ENCODE measurements at places on chromosomes 2 and 18.

GRCh38 chr2:67499989-67500388, 102.9 kb downstream of the ETAA1 start:
- no peaks in the 10 kb centered on the region for H3K36me3 ChIP-seq
- no peaks in the 10 kb centered on the region for H3K4me1 ChIP-seq
- DNase-seq: no peak
- no peaks in the 10 kb centered on the region for H3K27me3 ChIP-seq

GRCh38 chr2:180003559-180003958, 3.5 kb downstream of the CWC22 start:
- no peak overlapping the region for H3K4me3 ChIP-seq
- no peaks in the 10 kb centered on the region for H3K27me3 ChIP-seq
- DNase-seq: no peak
- no peaks in the 10 kb centered on the region for H3K36me3 ChIP-seq
- peaks cover 3% of the 10 kb centered on the region for H3K4me1 ChIP-seq
- no peak overlapping the region for H3K27ac ChIP-seq

- H3K27ac ChIP-seq: no peak overlapping the region
- DNase-seq: no peak
- no peaks in the 10 kb centered on the region for H3K27me3 ChIP-seq
- H3K4me3 ChIP-seq: no peak overlapping the region
These were observed 204.6 kb downstream of the SP3 start for GRCh38 chr2:173760553-173760952.

DNA sequence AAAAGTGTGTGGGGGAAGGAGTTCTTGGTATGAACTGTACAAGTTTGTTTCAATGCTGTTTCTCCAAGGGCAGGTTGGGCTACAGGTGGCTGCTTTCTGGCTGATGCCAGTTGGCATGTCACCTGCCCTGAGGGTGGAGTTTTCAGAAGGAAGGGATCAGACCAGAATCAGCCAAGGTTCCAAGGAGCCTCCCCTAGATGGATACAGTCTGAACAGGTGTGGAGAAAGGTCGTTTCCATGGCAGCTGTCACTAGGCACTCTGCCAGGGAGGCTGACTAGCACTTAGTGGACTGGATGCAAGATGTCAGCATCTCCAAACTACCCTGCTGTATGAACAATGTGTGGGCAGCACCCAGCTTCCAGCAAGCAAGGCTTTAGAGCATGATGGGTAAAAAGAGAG, 444.4 kb upstream of the HNRNPA3 start:
- no peaks in the 10 kb centered on the region for H3K4me1 ChIP-seq
- no peak for DNase-seq
- no peak overlapping the region for H3K4me3 ChIP-seq
- H3K36me3 ChIP-seq: no peaks in the 10 kb centered on the region

GRCh38 chr18:56575819-56576663, 62.4 kb downstream of the TXNL1 start:
- H3K27me3 ChIP-seq: no peaks in the 10 kb centered on the region
- DNase-seq: peak; percentile 66
- no peaks in the 10 kb centered on the region for H3K36me3 ChIP-seq
- H3K4me1 ChIP-seq: peaks cover 2% of the 10 kb centered on the region
- no peak overlapping the region for H3K27ac ChIP-seq

GRCh38 chr18:57780318-57780705, 22.8 kb downstream of the ATP8B1 start:
- peak overlapping the region; percentile 99 for H3K27ac ChIP-seq
- DNase-seq: peak; percentile 62
- no peak overlapping the region for H3K4me3 ChIP-seq
- no peaks in the 10 kb centered on the region for H3K36me3 ChIP-seq
- H3K4me1 ChIP-seq: peaks cover 17% of the 10 kb centered on the region

- no peak overlapping the region for H3K4me3 ChIP-seq
- no peaks in the 10 kb centered on the region for H3K36me3 ChIP-seq
- no peaks in the 10 kb centered on the region for H3K4me1 ChIP-seq
- no peak for DNase-seq
- H3K27me3 ChIP-seq: no peaks in the 10 kb centered on the region
- no peak overlapping the region for H3K27ac ChIP-seq
These were observed 134.3 kb upstream of the PIEZO2 start for GRCh38 chr18:11283479-11284161.

- no peaks in the 10 kb centered on the region for H3K4me1 ChIP-seq
- H3K36me3 ChIP-seq: no peaks in the 10 kb centered on the region
- no peak overlapping the region for H3K27ac ChIP-seq
- H3K4me3 ChIP-seq: no peak overlapping the region
- DNase-seq: peak; percentile 3
- H3K27me3 ChIP-seq: no peaks in the 10 kb centered on the region
These were observed 1076.2 kb downstream of the TSN start for GRCh38 chr2:122831649-122832048.

- DNase-seq: peak; percentile 2
- no peak overlapping the region for H3K27ac ChIP-seq
- H3K27me3 ChIP-seq: no peaks in the 10 kb centered on the region
- H3K4me3 ChIP-seq: no peak overlapping the region
- no peaks in the 10 kb centered on the region for H3K36me3 ChIP-seq
These were observed 69.9 kb downstream of the KCNH7 start for GRCh38 chr2:162768656-162769055.

- no peak for DNase-seq
- H3K36me3 ChIP-seq: no peaks in the 10 kb centered on the region
- no peak overlapping the region for H3K27ac ChIP-seq
These were observed 2156.1 kb upstream of the CELF4 start for GRCh38 chr18:39721712-39722111.

DNA sequence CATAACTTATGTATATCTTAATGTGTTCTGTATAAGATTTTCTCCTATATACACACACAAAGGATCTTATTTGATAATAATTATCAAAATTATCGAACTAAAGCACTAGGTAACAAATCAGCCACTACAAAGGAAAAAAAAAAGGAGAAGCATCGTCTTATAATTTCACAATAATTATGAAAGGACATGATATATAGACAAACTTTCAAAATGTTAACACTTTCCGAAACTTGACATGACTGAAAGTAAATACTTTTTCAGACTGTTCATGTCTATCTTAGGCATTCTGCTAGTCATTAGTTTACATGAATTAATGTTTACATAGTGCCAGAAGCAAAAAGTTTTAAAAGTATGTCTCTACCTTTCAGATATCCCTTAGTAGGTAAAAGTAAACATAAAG, 7.3 kb upstream of the NR4A2 start:
- no peaks in the 10 kb centered on the region for H3K27me3 ChIP-seq
- DNase-seq: no peak

DNA sequence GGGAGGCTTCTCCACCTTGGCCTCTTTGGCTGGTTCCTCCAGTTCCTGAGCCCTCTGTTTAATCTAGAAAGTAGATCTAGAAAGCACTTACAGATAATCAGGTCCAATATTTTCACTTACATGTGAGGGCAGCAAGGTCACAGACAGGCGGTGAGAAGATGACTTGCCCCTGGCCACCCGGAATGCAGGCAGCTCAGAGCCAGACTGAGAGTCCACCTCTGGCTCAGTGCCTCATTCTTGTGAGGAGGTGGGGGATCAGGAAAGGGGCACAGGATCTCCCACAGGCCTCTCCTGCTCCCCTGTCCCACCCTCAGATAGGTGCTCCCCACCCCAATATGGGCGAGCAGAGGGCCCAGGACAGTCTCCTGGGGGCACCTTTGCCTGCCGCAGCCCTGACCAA, 5.8 kb downstream of the WNT6 start:
- no peak overlapping the region for H3K4me3 ChIP-seq
- no peaks in the 10 kb centered on the region for H3K36me3 ChIP-seq
- no peak overlapping the region for H3K27ac ChIP-seq
- peaks cover 5% of the 10 kb centered on the region for H3K4me1 ChIP-seq
- H3K27me3 ChIP-seq: peaks cover 89% of the 10 kb centered on the region

GRCh38 chr2:238387332-238387731, 39.4 kb upstream of the ASB1 start:
- no peaks in the 10 kb centered on the region for H3K27me3 ChIP-seq
- peaks cover 17% of the 10 kb centered on the region for H3K36me3 ChIP-seq

- no peaks in the 10 kb centered on the region for H3K27me3 ChIP-seq
- no peaks in the 10 kb centered on the region for H3K4me1 ChIP-seq
- no peak overlapping the region for H3K4me3 ChIP-seq
- H3K27ac ChIP-seq: no peak overlapping the region
These were observed 38.7 kb downstream of the DDX1 start for GRCh38 chr2:15630121-15630977.

- H3K27ac ChIP-seq: no peak overlapping the region
- no peak for DNase-seq
- H3K4me3 ChIP-seq: no peak overlapping the region
- no peaks in the 10 kb centered on the region for H3K36me3 ChIP-seq
These were observed 492 bp downstream of the COLEC11 start for GRCh38 chr2:3595404-3595803.

GRCh38 chr2:12176623-12177454, 430.4 kb downstream of the LPIN1 start:
- H3K4me1 ChIP-seq: peaks cover 3% of the 10 kb centered on the region
- H3K36me3 ChIP-seq: no peaks in the 10 kb centered on the region
- H3K27ac ChIP-seq: no peak overlapping the region

GRCh38 chr2:226125176-226125883, 674.3 kb downstream of the IRS1 start:
- H3K4me3 ChIP-seq: peak overlapping the region; percentile 13
- no peaks in the 10 kb centered on the region for H3K27me3 ChIP-seq
- no peaks in the 10 kb centered on the region for H3K36me3 ChIP-seq
- no peak for DNase-seq
- no peaks in the 10 kb centered on the region for H3K4me1 ChIP-seq

DNA sequence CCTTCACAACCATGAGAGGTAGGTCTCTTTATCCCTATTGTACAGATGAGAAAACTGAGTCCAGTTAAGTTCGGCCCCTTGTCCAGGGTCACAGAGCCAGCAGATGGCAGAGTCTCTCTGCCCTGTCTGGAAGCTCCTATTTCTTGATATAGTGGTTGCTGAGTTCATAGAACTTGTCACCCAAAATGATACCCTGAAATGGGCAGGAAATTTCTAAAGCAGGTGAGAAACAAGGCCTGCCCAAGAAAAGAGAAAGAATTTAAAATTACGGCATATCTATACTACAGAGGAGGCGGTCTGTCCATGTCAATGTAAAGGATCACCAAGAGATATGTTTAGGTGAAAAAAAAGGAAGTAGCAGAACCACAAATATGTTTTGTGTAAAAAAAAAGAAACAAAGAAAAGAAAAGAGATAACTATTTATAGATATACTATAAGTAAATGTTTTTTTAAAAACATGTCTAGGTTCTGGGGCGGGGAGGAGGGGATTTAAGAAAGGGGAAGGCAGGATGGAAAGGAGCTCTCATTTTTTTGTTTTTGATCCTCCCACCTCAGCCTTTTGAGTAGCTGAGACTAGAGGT, 39.8 kb downstream of the MYO7B start:
- peaks cover 4% of the 10 kb centered on the region for H3K4me1 ChIP-seq
- H3K4me3 ChIP-seq: no peak overlapping the region
- DNase-seq: no peak
- H3K27ac ChIP-seq: no peak overlapping the region
- H3K27me3 ChIP-seq: peaks cover 15% of the 10 kb centered on the region
- no peaks in the 10 kb centered on the region for H3K36me3 ChIP-seq

DNA sequence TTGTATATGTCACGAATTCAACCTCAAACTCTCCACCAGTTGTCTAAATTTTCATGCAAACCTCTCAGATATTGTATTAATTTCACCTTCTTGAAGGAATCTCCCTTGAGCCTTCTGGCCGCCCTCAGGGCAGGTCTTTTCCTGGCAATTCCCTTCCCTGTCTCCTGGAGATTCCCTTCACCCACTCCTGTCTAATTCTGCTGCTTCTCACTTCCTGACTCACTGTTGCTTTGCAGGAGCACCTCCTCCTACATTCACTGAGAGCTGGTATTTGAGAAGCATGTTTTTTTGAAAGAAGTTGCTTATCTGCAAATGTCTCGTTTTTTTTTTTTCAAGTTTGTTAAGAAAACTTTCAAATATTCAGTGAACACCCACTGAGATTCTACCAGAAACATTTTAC, 79.9 kb upstream of the OTOS start:
- DNase-seq: peak; percentile 47
- no peak overlapping the region for H3K4me3 ChIP-seq
- H3K27ac ChIP-seq: no peak overlapping the region
- H3K4me1 ChIP-seq: no peaks in the 10 kb centered on the region
- peaks cover 76% of the 10 kb centered on the region for H3K27me3 ChIP-seq
- H3K36me3 ChIP-seq: no peaks in the 10 kb centered on the region

DNA sequence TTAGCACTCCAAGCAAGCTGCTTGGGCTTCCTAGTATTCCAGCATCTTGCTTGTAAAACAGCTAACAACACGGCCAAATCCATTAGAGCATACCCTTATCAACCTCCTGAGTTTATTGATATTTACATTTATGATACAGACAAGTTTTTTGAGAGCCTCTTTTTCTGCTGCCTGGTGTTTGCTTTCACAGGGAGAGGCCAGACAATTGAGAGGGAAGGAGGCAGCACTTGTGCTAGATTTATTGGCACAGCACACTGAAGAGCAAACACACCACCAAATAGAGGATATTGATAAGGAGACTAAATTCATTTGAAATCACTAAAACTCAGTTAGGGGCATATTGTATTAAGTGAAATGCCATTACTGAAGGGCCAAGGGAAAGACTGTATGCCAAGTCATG, 1142.3 kb upstream of the FANCL start:
- no peak for DNase-seq
- H3K36me3 ChIP-seq: no peaks in the 10 kb centered on the region

DNA sequence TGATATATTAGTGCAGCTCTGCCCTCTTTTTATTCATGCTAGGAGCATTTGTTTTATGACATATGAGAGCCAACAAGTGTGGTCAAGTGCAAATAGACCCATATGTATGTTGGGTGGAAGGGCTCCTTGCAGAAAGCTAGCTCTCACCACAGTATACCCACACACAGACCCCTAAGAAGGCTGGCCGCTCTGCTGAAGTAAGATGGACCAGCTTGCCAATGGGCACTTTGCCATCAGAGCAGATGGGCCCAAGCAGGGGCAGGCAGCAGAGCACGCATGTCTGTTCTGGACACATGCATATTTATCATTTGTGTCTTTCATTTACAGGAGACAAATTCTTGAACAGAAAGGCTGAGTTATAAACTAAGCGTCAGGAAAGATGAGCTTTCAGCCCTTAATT, 187.5 kb upstream of the DTNA start:
- no peak for DNase-seq
- no peaks in the 10 kb centered on the region for H3K27me3 ChIP-seq
- H3K27ac ChIP-seq: no peak overlapping the region
- no peaks in the 10 kb centered on the region for H3K36me3 ChIP-seq
- H3K4me1 ChIP-seq: no peaks in the 10 kb centered on the region

DNA sequence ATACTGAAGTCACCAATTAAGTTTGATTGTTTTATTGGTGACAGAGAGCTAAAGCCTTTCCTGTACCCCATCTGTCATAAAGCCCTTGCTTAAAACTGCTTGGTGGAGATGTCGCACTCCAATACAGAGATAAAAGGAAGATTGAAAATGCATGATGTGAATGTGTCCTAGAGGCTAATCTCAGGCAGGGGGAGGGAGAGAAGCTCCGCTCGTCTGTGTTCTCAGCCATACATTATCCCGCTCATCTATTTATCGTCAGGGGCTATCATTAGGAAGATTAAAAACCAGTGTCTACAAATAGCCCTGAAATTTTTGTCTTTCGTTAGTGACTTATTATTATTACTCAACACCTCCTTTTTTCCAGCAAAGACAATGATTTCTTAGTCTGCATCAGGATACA, 110.3 kb downstream of the CMPK2 start:
- H3K27ac ChIP-seq: no peak overlapping the region
- H3K4me3 ChIP-seq: no peak overlapping the region
- DNase-seq: no peak

- peaks cover 4% of the 10 kb centered on the region for H3K4me1 ChIP-seq
- peaks cover 5% of the 10 kb centered on the region for H3K36me3 ChIP-seq
- DNase-seq: peak; percentile 86
- H3K27ac ChIP-seq: no peak overlapping the region
- H3K27me3 ChIP-seq: no peaks in the 10 kb centered on the region
- H3K4me3 ChIP-seq: no peak overlapping the region
These were observed 3.8 kb upstream of the TMSB10 start for GRCh38 chr2:84901593-84902120.
